GM13977 (cell line): ENCODE measurements at places on chromosomes 5 and 9.
A peak's percentile ranks its signal among the peaks of the same experiment; 100 is the strongest.

DNA sequence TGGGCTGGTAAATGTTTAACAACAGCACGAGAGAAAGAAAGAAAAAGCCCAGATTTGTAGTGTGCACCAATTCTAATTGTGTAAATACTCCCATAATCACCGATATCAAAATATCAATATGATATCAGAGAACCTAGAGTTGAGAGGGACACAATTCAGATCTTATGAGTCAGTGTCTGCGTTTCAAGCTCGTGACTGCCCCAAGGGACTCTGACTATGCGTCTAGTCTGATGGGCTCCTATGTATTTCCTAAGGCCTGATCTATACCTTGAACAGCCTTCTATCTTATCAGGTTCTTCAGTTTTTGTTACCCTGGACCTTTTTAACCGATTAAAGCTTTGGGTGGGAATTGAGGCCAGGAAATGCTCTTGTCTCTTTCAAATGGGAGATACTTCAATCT lies 243.0 kb upstream of the SLC24A2 start:
- no peak for DNase-seq

DNA sequence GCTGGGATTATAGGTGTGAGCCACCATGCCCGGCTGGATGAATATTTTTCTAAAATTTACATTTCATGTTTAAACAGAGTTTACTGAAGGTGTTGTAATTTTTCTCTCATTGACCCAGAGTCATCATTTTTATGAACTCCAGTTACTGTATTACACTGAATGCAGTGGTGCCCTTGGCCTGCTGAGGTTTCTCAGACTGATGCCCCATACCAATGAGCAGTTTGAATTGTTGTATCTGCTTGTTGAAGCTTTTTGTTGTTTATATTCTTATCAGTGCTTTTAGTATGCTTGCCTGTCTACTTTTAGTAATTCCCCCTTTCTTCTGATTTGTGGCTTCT lies 29.9 kb downstream of the NFX1 start:
- no peak for DNase-seq

DNA sequence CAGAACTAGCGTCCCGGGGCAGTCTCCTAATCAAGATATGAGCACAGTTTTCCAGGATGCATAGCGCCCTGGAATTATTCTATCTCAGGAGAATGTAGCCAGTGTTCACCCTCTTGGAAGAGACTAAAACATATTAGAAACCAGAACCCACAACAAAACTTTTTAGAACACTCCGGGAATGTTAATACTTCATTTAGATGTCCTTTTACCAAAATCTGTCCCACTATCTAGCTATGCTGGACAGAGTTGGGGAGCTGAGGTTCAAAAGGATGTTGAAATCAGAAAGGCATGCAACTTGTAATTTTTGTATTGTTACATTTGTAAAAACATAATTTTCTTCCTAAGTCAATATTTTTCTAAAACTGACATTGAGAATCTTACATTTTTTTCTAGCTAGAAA lies 386.5 kb upstream of the RFX3 start:
- DNase-seq, result no peak

DNA sequence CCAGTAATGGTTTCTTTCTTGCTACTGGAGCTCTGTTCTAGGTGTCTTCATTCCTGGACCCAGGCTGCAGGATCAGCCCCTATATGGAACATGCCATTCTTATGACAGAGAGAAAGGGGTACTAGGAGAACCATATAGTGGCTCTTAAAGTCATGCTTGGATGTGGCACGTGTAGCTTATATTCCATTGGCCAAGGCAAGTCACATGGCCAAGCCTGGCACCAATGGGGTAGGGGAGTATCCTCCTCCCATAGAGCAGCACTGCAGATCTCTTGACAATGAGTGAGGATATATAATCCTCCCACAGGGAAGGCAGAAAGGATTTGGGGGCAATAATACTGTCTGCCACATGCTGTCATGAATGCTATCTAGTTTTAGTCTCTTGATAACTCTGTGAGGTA lies 193.3 kb downstream of the PALM2AKAP2 start:
- DNase-seq, result no peak

- DNase-seq, result no peak
Measured at GRCh38 chr9:131651160-131651559, 88.7 kb downstream of the RAPGEF1 start.

- no peak for DNase-seq
Measured at GRCh38 chr9:72257814-72258213, 107.2 kb downstream of the ZFAND5 start.

DNA sequence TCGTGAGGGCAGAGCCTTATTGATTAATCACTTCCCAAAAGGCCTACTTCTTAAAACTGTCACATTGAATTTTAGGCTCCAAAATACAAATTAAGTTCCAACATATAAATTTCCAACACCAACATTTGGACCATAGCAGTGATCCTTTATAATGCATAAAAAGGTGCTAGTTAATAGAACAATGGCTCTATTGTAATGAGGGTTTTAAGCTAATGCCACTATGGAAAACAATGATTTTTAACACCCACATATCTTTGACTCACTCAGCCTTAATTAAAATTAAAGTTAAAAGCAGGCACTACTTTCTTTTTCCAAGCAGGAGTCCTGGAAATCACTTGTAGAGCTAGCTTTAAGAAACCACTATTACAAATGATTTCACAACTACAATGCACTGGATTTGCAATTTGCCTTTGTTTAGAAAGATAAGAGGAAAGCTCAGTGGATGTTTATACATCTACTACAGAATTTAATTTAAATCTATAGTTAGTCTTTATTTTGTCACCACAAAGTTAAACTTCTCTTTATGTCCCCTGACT lies 41.8 kb downstream of the DPYSL3 start:
- DNase-seq, result no peak

GRCh38 chr5:19855031-19855430 lies 133.0 kb downstream of the CDH18 start:
- DNase-seq, result no peak

DNA sequence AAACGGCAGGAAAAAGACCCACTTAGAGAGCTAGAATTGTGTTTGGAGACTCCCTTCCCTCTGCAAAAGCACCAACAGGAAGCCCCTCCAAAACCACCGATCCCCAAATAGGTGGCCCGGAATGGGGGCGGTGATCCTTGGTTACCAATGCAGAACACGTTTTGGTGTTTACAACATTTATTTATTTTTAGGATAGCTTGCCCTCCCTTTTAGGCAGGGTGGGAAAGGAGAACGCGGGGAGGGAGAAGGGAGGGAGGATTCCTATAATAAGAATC lies 579 bp upstream of the NTRK2 start:
- peak; percentile 50 for DNase-seq

DNA sequence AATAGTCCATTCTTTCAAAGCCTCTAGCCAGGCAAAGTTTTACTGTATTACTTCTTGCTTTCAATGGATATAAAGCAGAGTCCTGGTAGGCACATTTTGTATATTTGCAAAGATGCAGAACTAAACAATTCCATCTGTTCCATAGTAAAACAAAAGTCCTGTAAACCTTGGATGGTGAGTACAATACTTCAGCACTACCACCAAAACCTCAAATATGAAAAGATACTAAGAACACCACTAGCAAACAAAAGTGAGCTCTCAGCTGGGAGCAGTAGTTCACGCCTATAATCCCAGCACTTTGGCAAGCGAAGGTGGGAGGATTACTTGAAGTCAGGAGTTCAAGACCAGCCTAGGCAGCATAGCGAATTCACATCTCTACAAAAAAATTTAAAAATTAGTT lies 195.0 kb downstream of the MSX2 start:
- DNase-seq, result no peak

GRCh38 chr9:4280605-4281004 lies 19.3 kb downstream of the GLIS3 start:
- no peak for DNase-seq

DNA sequence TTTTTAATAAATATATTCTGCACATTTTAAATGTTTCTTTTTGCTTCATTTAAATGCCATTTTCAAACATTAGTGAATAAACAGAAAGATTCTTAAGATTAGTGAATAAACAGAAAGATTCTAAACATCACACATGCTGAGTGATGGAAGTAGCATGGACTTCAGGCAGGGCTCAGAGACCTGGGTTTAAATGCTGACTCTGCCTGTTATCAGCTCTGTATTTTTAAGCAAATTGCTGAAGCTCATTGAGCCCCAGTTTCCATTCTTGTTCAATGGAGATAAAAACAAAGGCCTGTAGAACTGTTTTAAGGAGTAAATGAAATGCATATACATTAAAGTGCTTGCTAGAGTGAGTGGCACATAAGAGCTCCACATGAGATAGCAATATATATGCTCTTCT lies 8.1 kb upstream of the LVRN start:
- no peak for DNase-seq
